ENCODE measurements at places on chromosomes 6 and 20.

GRCh38 chr20:17875981-17876385, 92.6 kb downstream of the SNX5 start:
- no peak for DNase-seq

GRCh38 chr20:59429396-59429795, 129.0 kb downstream of the EDN3 start:
- no peak for DNase-seq

DNA sequence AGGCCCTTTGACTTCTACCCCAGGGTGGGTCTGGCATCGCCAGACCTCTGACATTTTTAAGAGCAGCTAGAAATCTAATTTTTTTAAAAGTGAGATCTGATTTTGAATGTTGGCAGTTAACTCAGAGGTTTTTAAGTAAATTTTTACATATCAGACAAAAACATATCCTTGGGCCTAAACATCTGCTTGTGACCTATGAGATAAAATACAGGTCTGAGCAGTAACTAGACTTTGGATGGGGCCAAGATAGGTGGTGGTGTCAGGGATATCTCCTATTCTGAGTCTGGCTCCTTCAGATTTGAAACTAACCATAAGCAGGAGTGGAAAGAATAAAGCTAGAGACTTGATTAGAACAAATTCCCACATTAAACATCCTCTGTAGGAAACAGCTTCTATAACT, 17.6 kb downstream of the RALY start:
- DNase-seq: no peak

- no peak for DNase-seq
Observed at GRCh38 chr6:20932284-20932683, 398.0 kb downstream of the CDKAL1 start.

DNA sequence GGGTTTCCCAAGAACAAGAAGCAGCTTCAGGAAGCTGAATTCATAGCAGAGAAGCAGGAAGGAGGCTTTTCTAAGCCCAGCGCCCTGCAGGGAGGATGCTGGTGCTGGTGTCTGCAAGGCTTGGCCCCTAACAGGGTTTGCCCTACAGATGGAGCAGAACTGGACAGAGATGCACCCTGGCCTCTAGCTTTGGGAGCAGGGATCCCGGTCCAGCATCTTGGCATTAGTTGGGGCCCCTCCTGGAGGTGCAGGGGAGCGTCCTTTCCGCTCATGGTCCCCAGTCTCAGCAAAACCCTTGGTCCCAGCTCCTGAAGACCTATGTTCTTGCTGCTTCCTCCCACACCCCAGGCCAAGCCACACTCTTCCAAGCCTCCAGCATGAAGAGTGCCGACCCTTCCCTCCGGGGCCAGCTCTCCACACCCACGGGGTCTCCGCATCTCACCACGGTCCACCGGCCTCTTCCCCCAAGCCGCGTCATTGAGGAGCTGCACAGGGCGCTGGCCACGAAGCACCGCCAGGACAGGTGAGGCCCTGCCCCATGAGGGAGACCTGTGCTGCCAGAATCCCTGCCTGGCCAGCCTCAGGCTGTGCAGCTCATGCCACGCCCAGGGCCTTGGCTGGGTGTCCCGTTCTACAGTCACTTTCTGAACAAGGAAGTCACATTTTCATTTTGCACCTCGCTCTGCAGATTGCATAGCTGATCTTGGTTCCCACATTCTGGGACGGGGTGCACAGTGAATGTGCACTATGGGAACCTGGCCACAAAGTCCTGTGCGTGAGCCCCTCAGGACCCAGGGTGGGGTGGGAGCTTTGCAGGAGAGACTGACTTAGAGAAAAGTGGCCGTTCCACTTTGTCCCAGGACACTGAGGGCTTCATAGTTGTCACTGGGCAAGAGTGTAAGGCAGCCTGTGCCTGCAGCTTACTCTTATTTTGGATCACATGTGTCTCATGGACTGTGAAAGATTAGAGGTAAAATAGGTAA, 160.2 kb downstream of the SYCP2 start:
- no peak for DNase-seq

DNA sequence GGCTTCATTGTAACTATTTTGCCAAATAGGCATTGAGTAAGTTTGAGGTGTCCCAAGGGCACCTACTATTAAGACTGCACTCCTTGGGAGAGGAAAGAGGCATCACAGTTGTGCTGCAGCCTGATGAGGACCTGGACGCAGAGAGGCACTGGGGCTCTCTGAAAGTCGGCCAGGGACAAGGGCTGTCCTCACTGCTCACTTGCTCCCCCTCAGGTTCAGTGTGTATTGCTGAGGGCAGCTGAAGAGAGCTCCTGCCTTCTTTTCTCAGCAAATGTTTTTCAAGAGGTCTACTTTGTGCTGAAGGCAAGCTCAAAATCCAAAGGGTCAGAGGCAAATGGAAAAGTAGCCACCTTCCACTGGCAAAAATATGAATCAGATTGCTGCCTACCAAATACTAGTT, 331.8 kb downstream of the RIMS1 start:
- DNase-seq: no peak

GRCh38 chr6:80733641-80734040, 627.2 kb downstream of the BCKDHB start:
- no peak for DNase-seq

DNA sequence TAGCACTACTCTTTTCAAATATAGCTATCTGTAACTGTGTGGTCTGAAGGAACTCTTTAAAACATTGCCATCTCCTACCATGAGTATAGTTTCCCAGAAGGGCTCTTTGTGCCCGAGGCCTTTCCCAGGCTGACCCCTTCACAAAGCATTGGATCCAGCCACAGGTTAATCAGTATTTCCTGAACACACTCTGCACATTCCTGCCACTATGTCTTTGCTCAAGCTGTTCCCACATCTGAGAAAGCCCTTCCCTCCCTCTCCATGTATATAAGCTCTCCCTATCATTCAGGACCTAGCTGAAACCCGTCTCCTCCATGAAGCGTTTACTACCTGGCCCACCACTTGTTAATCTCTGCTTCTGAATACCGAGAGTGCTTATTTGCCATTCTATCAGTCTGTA, 47.8 kb upstream of the PKHD1 start:
- DNase-seq: no peak

DNA sequence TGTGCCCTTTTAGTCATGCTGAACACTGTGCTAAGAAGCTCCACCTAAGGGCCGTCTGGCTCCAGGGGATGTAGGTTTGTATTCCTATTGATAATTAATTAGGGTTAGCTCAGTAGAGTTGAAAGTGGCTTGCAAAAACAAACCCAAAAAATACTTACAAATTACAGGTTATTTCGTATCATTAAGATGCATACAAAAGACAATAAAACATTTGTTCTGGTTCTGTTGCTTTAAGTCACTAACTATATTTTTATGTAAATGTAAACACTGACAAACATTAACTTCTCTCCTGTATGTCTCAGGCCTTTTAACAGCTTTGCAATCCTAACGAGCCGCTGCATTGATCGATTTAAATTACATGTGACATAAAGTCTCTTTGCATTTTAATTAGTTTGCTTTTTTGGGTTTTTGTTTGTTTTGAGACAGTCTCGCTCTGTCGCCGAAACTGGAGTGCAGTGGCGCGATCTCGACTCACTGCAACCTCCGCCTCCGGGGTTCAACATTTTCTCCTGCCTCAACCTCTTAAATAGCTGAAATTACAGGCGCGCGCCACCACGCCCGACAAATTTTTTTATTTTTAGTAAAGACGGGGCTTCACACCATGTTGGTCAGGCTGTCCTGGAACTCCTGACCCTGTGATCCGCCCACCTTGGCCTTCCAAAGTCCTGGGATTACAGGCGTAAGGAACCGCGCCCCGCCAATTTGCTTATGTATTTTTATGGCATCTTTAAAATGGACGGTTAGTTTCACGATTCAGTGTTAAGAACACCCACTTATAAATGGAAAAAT, 110.9 kb downstream of the HFE start:
- no peak for DNase-seq

GRCh38 chr6:159122453-159122852, 46.7 kb upstream of the FNDC1 start:
- no peak for DNase-seq
